COLO829 (cell line): ENCODE measurements at places on chromosomes 6 and 20.

DNA sequence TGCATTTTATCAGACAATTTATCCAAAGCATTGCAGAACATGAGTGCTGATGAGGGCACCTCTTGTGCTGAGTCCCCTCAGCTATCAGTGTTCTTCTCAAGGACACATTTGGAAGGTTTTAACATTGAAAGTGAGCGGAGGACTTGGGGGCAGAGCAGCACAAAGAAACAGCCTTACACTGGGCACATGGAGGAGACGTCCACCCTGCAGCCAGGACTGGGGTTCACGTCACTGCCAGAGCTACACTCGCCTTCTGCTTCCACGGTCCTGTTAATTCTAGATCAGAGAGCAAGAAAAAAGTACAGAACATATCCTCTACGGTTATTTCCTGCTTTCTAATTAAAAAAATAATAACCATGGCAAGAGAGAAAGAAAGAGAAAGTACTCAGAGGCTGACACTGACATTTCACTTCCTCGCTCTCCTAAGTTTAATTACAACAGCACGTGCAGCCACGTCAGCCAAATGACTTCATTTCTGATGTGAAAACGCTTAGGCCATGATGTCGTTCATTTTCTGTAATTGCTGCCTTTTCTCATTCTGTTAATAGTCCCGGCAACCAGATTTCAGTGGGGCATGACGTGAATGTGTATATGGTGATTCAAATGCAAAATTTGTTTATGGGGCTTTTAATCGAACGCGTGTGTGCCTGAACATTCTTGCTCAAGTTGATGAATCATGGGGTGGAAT, 5.1 kb downstream of the PRND start:
- DNase-seq: no peak

GRCh38 chr6:138654715-138655634, 118.6 kb upstream of the CCDC28A start:
- DNase-seq: peak; percentile 51

DNA sequence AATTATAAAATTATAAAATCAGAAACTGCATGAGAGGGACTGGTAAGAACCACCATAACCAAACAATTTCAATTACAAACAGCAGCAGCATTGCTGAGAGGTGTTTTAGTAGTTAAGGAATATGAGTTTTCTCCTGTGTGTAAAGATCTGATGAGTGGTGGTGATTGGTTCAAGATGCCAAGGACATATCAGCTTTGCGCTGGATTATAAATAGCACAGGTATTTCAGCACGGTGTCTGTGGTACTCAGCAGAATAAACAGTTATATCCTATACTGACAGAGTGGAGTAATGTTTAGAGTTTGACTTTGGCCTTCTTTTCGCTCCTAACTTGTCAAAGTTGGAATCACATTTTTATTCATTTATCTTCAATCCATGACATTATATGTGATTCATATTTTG, 501.0 kb downstream of the CDH26 start:
- no peak for DNase-seq

DNA sequence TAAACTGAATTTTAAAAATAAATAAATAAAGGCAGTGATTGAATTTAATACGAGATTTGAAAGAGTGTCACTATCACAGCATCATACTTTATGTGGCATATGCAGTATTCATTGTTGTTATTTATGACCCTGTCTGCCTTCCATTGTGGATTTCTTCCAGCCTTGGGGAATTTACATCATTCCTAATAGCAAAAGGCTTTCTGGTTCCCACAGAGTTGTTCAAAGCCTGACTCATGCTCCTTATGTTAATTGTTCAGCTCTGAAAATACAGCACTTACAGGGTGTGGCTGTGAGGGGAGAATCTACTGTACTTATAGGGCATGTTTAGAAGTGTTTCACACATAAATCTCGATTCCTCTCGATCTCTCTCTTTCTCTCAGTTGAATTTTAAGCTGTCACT, 54.4 kb downstream of the JAG1 start:
- DNase-seq: peak; percentile 74

GRCh38 chr6:123062670-123063069, 66.6 kb downstream of the CLVS2 start:
- no peak for DNase-seq

- no peak for DNase-seq
Observed at GRCh38 chr20:23244156-23244915, 106.3 kb upstream of the NXT1 start.

DNA sequence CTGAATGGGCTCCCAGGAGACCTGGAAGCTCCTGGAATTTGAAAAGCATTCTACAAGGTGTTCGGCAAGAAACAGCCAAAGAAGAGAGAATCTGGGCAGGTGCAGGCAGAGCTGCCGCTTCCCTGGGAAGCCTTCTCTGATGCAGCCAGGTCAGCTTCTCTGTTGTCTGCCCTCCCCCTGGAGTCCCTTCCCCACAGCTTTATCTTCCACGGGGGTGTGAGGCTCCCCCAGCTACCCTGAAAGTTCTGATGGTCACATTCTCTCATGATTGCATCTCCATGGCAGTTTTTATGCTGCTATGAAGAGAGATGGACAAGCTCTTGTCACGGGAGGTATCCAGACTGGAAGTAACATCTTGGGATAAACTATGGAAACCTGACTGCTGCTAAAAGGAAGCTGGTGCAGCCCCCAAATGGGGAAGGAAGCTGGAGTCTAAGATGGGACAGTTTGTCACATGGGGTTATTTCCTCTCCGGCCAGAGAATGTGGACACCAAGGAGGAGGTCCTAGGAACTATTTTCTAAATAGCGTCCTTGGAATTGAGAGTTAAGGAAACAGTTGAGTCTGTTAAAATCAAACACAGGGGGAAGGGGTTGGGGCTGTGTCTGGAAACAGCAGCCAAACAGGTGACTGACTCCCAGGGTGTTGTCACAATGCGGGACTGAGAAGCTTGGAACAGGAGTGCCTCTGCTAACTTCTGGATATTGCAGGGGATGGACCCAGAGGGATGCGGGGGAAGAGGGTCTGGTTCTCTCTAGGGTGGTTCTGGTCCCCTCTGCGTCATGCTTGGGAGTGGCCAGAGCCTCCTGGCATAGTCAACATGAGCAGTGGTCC, 91.1 kb downstream of the ASXL1 start:
- DNase-seq: no peak
